ENCODE measurements at places on chromosomes 1 and 21. TPM values are rescaled to one million over a fixed set of nuclear protein-coding genes. Genes with fewer than 3 reads are reported as not detected.

PIK3CD gene
- 313 TPM for total RNA-seq

DNA sequence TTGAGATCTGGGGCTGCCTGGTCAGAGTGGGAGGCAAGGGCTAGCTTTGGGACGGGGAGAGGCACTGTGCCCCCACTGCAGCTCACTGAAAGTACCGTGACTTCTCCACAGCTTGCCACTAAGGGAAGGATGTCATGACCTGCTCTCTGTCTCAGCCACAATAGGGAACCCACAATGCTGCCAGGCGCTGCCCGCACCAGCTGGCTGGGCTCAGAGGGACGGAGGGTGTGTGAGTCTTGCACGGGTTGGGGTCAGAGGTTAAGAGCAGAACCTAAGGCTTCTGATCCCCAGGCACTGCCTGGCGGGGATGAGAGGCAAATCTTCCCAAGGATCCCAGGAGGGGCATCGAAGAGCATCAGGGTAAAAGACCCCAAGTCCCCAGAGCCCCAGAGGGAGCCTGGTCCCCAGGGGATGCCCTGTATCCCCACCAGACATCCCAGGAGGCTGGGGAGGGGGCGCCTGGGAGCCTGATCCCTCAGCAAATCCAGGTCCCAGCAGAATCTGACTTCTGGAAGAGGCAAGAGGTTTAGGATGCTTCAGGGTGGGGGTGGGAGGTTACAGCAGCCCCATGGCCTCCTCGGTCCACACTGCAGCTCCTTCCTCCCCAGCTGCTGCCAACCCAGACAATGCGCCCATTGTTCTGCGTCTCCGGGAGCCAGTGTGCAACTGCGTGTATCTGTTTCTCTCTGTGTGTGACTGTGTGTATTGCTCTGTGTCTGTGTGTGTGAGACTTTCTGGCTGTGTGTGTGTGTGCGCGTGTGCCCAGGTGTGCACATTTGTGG is 2.0 kb upstream of the MARCKSL1 start:
- peak; percentile 25 for DNase-seq

RXFP4 gene
- not detected for total RNA-seq

DNA sequence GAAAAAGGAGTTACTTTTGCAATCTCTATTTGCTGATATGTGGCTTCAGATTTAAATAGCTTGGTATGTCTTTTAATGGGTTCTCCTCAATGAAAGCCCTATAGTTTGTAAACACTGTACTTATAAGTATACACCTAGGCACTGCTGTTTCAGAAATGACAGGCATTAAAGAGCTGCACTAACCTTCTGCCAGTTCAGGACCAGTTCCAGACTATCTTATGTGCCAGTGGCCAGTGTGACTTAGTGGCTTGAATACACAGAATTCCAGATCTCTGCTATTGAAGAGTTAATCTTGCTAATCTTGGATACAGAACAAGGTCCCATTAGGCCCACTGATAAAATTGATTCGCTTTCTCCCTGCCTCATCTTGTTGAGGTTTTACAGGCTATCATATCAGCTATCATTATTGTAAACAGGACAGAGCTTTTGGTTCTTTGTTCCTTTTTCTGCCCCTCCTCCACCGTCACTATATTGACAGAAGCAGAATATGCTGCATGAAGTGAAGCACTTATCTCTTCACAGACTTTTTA is 337.5 kb downstream of the LRRIQ3 start:
- no peak for DNase-seq

GRCh38 chr1:185823467-185823866 is 89.3 kb downstream of the HMCN1 start:
- no peak for DNase-seq

- DNase-seq, result no peak
Observed at GRCh38 chr21:41444703-41445464, 18.8 kb downstream of the MX1 start.

- no peak for DNase-seq
Observed at GRCh38 chr1:25004355-25004754, 74.3 kb upstream of the RUNX3 start.

- DNase-seq, result no peak
Observed at GRCh38 chr1:47696737-47697441, 259.0 kb downstream of the FOXD2 start.

DNA sequence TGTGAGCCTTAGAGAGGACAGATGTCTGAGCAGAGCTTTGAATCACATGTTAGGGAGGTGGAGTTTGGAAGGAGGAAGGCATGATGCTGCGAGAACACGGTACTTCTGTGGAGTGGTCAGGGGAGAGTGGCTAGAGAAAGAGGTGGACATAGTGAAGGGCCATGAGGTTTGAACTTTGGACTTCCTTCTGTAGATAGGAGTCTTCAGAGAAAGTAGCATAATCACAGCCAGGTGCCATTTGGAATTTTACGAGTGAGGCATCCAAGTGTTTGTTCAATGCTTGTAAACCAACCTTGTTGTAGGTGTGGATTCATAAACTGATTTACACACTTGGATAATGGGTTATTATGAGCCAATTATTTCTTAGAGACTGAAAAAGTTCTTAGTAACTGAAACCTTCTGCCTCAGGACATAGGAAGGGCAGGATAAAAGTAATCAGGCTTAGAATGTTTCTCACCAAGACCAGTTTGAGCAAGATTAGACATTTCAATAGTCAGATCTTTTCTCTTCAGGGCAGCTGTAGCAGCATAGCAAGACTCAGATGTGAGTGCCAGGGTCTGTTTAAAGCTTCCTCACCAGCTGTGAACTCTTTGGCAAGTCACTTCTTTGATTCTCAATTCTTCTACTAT is 83.5 kb upstream of the HMCN1 start:
- DNase-seq, result no peak

DNA sequence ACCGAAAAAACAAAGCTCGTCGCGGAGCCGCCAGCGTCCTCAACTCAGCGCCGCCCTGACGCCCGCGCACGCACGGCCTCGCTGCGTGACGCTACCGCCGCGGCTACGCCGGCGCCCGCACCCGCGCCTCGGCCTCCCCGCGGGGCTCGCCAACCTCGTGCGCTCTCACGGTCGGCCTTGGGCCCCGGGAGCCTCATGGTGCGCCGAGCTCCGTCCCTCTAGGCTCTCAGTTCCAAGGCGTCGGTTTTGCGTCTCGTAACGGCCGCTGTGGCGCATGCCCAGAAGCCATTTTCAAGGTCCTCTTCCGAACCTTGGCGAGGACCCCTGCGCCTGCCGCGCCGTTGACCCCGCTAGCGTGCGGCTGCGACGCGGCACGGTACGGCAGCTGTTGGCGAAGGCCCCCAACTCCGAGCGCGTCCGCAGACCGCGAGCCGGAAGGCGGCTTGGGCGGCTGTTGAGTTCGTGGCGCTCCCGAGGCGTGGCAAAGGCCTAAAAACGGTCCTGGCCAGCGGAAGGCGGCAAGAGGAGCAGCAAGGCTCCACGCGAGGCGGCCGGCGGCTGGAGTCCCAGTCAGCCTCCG is at the start of gene HENMT1:
HENMT1 (minus strand) TSS at position 64 of the 580 bp plus-strand sequence. CDS start 1,209 bp downstream, outside the sequence.
- DNase-seq, result peak; percentile 84

DNA sequence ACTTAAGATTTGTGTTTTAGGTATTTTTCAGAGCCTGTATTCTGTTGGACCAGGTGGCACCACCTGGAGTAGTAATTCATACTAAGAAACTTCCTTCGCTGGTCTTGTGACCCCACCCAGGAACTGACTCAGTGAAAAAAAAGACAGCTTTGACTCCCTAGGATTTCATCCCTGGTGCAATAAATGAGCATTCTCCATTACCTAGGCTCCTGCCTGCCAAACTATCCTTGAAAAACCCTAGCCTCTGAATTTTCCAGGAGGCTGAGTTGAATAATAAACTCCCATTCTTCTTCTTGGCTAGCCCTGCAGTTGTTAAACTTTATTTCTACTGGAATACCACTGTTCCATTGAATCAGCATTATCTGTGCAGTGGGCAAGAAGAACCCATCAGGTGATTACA is 10.6 kb upstream of the RGS18 start:
- DNase-seq, result no peak

DNA sequence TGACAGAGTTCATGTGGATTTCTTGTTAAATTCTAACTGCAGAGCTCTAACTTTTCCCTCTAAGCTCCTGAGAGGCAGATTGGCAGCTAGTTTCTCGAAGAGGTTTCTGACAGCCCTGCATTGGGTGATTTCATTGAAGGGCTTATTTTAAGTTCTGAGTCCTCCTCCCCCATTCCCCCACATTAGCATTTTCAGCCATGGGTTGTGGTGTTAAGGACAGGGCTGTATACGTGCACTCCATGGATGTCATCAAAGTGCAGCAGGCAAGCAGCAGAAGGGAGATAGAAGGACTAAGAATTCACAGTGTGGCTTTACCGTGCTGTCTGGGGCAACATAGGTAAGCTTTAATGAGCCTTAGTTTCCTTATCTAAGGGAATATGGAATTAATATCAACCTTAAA is 19.0 kb downstream of the CRYZ start:
- DNase-seq, result no peak

- DNase-seq, result no peak
Observed at GRCh38 chr1:89269277-89269676, 3.4 kb downstream of the GBP5 start.

MROH7 gene
- 0.15 TPM for total RNA-seq

- DNase-seq, result no peak
Observed at GRCh38 chr1:107018445-107018844, 38.0 kb upstream of the PRMT6 start.

GRCh38 chr1:82836973-82837680 is 1036.4 kb downstream of the ADGRL2 start:
- DNase-seq, result no peak

- DNase-seq, result no peak
Observed at GRCh38 chr1:162631546-162632191, 595 bp upstream of the DDR2 start.

DNA sequence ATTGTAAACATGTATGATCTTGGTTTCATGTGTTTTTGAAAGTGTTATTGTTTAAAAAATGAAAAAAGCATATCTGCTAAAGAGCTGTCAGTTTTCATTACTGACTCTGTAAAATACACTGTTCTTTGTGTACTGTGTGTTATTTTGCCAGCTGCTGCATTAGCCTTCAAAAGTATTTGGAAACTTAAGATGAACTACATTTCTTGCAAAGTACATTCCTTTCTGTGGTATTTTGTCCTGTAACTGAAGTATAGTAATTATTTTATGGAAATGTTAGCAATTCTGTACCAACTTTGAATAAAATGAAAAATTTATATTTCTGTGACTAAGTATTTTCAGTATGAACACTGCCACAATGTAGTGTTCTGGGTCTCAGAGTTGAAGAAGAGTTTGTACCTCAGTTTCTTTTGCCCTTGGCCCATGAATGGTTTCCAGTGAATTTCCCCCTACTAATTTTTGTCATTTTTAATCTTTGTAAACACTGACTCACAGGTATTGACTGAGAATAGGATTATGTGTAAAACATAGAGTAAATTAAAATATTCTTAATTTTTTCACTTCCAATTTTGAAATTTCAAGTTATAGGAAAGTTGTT is 32.7 kb downstream of the MRPS6 start:
- no peak for DNase-seq

DNA sequence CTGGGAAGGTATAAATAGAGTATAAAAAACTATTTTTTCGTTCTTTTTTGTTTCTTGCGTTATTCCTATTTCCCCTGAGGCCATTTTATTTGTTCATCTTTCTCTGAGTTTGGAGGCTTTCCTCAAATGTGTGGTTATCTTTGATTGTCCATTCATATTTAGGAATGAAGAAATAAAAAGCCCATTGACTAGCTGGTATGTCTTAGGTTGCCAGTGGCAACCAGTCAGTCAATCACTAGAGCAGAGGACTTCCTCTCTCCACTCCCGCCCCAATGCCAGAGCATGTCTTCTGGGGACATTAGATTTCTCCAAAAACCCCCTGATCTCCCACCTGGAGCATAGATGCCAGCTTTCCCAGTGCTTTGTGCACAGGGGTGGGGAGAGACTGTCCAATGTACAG is 20.7 kb upstream of the FOXE3 start:
- no peak for DNase-seq

DNA sequence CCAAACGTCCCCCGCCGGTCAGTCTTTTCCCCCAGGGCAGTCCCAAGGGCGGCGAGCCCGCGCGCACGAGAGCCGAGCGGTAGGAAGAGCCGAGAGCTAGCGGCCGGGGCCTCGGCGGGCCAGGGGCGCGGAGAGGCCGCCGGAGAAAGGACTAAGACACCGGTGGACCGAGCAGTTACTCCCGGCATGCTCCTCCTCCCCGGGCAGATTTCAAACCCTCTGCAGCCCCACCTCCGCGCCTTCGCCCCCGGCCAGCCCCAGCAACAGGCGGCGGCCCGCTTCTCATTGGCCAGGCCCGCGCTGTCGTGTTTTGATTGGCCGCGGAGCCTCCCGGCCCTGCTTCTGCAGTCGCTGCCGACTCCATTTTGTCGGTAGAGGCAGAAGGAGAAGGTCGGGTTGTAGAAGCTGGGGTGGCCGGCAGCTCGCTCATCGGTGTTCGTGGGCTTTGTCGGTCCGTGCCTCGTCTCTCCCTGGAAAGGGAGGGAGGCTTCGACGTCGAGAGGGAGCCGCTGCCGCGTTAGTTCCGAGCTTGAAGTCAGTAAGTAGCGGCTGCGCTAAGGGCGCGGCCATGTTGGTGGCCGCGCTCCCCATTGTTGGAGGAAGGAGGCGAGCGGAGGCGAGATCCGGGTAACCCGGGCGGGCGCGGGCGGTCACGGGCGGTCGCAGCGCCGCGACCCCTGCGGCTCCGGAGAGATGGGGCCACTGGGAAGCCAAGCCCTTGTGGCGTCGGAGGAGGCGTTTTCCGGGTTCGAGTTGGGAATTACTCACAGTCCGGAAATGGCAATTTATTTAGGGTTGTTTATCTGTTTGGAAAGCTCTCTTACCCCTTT is at the start of gene PNRC2:
PNRC2 (plus strand) TSS at position 368 of the 830 bp plus-strand sequence. CDS start 1,630 bp downstream, outside the sequence.
- DNase-seq, result peak; percentile 95

ZNF683 gene
- total RNA-seq, result 23.1 TPM

PTGS2 gene
- total RNA-seq, result 0.38 TPM

DNA sequence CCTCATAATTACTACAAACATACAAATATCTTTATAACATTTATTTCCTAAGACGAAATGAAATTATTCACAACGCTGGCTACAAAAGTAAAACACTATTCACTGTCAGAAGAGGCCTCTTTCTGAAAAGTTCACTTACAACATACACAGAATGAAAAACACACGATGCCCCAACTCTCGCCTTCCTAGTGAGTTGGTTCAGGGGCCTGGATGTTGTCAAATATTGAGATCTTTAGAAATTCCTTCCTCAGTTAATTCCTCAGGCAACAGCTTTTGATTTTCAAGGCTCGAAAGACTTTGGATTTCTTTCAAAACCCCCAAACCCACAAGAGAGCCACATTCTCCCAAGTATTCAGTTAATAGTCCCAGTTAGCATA is 14.2 kb upstream of the KCNE1 start:
- DNase-seq, result no peak

- DNase-seq, result no peak
Observed at GRCh38 chr1:172001288-172001687, 160.0 kb downstream of the DNM3 start.

SH3D21 gene
- 2.2 TPM for total RNA-seq

GRCh38 chr1:153253693-153254092 is 5.8 kb upstream of the LORICRIN start:
- no peak for DNase-seq

DNA sequence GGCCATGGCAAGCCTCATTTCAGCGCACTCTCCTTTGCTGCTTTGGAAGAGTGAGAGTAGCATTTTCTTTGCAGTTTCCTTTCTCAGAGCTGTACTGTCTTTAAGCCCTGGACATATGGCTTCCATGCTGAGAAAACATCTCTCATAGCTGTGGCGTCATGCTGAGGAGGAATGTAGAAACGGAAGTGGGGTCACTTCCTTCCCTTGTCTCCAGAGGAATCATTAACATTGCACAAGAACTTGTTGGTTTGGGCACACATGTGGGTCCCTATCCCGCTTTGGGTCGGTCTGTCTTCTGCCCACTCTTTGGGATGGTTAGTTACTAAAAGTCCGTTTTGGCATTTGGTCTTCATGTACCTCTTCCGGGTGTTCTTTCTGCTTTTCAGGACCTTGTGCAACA is 5.6 kb downstream of the MFN2 start:
- no peak for DNase-seq

CA6 gene
- total RNA-seq, result 1.7 TPM
